A673 (cell line): ENCODE measurements at places on chromosomes 1 and 21.

- no peaks in the 10 kb centered on the region for H3K36me3 ChIP-seq
- no peaks in the 10 kb centered on the region for H3K4me1 ChIP-seq
- no peaks in the 10 kb centered on the region for H3K27me3 ChIP-seq
- no peak for DNase-seq
- no peak overlapping the region for H3K27ac ChIP-seq
Observed at GRCh38 chr1:7409278-7409677, 361.8 kb upstream of the VAMP3 start.

GRCh38 chr1:43779266-43779665, 71.9 kb downstream of the ST3GAL3 start:
- peaks cover 3% of the 10 kb centered on the region for H3K4me1 ChIP-seq
- H3K27me3 ChIP-seq, result no peaks in the 10 kb centered on the region
- H3K36me3 ChIP-seq, result no peaks in the 10 kb centered on the region
- H3K27ac ChIP-seq, result no peak overlapping the region
- no peak overlapping the region for H3K4me3 ChIP-seq

GRCh38 chr1:201253906-201254624, 29.2 kb upstream of the PKP1 start:
- no peak for DNase-seq
- peaks cover 4% of the 10 kb centered on the region for H3K4me1 ChIP-seq
- peak overlapping the region; percentile 63 for H3K27ac ChIP-seq
- no peak overlapping the region for H3K4me3 ChIP-seq
- H3K36me3 ChIP-seq, result no peaks in the 10 kb centered on the region

GRCh38 chr1:118487091-118487490, 302.1 kb upstream of the SPAG17 start:
- H3K4me3 ChIP-seq, result no peak overlapping the region
- H3K27ac ChIP-seq, result no peak overlapping the region
- H3K36me3 ChIP-seq, result no peaks in the 10 kb centered on the region
- no peak for DNase-seq
- peaks cover 3% of the 10 kb centered on the region for H3K4me1 ChIP-seq
- H3K27me3 ChIP-seq, result no peaks in the 10 kb centered on the region

DNA sequence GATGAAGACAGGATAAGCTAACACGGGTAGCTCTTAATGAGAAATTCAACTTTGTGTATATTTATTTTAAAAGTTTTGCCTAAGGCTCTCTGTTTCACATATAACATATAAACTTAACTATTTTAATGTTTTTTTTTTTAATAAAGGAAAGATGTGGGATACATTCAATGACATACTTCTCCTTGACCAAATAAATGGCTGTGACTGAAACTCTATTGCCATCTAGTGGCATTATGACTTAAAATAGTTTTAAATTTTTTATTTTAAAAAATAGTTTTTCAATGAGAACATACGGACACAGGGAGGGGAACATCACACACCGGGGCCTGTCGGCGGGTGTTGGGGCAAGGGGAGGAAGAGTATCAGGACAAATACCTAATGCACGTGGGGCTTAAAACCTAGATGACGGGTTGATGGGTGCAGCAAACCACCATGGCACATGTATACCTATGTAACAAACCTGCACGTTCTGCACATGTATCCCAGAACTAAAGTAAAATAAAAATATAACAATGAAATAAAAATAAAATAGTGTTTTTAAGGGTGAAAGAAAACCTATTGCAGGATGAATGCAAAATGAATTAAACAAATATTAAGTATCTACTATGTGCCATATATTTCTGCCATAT, 83.4 kb downstream of the LYST start:
- H3K27me3 ChIP-seq, result no peaks in the 10 kb centered on the region
- no peaks in the 10 kb centered on the region for H3K36me3 ChIP-seq
- no peak overlapping the region for H3K27ac ChIP-seq
- no peaks in the 10 kb centered on the region for H3K4me1 ChIP-seq

GRCh38 chr1:29838738-29839320, 602.5 kb downstream of the PTPRU start:
- no peaks in the 10 kb centered on the region for H3K27me3 ChIP-seq
- H3K36me3 ChIP-seq, result no peaks in the 10 kb centered on the region
- no peak overlapping the region for H3K27ac ChIP-seq
- H3K4me3 ChIP-seq, result no peak overlapping the region
- no peaks in the 10 kb centered on the region for H3K4me1 ChIP-seq
- no peak for DNase-seq

- H3K4me1 ChIP-seq, result peaks cover 59% of the 10 kb centered on the region
- H3K27me3 ChIP-seq, result no peaks in the 10 kb centered on the region
- no peaks in the 10 kb centered on the region for H3K36me3 ChIP-seq
Observed at GRCh38 chr1:2291577-2291976, 63.5 kb downstream of the SKI start.

DNA sequence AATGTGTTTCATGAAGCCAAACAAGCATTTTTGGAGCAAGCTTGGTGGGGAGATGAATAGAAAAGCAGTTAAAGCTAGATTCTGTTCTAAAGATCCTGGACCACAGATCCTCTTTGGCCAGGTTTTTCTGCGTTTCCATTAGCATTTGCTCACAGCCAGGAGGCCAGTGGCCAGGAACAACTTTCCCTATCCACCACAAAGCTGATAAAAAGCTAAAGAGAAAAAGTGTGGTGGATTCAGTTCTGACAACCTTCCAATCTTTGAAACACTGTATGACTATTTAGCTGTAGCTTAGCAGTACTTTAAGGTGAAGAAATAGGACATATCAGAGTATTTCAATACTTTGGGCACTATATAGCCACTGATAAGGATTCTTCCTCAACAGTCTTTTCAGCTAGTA, 3.0 kb upstream of the NEK7 start:
- no peak overlapping the region for H3K27ac ChIP-seq
- no peaks in the 10 kb centered on the region for H3K27me3 ChIP-seq
- H3K36me3 ChIP-seq, result no peaks in the 10 kb centered on the region
- peaks cover 36% of the 10 kb centered on the region for H3K4me1 ChIP-seq
- DNase-seq, result no peak

DNA sequence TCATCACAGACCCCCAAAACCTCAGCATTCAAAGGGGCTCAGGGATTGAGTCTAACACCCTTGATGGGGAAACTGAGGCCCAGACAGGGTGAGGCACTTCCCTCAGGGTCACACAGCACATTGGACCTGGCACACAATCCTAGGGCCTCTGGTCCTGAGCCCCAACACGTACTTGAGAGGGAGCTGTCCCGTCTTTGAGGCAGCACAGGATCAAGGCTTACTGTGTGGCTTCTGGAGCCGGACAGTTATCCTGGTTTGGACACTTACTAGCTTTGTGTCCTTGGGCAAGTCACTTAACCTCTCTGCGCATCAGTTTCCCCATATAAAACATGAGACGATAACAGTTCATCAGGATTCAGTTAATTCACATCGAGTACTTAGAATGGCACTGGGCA, 26.5 kb downstream of the RUNX3 start:
- H3K4me3 ChIP-seq, result no peak overlapping the region
- no peaks in the 10 kb centered on the region for H3K4me1 ChIP-seq
- no peaks in the 10 kb centered on the region for H3K27me3 ChIP-seq
- no peak for DNase-seq
